ENCODE measurements at places on chromosomes 16 and 17. TPM values are rescaled to one million over a fixed set of nuclear protein-coding genes. Genes with fewer than 3 reads are reported as not detected.

The CACNA1G gene
- 0.99 TPM for total RNA-seq

The BRICD5 gene
- 1.3 TPM for total RNA-seq

The GEMIN4 gene
- 7.4 TPM for total RNA-seq

The FOXL1 gene
- total RNA-seq = 24.1 TPM

The SYNGR3 gene
- total RNA-seq = 1.5 TPM

Measured in fibroblast of lung (primary cell).